Aorta (tissue), 5 donors: ENCODE measurements at places on chromosomes 1 and 21. TPM values are rescaled to one million over a fixed set of nuclear protein-coding genes. Genes with fewer than 3 reads are reported as not detected.
A peak's percentile ranks its signal among the peaks of the same experiment; 100 is the strongest.

GRCh38 chr21:17780539-17780938 lies 38.6 kb downstream of the C21orf91 start:
- DNase-seq = no peak

DNA sequence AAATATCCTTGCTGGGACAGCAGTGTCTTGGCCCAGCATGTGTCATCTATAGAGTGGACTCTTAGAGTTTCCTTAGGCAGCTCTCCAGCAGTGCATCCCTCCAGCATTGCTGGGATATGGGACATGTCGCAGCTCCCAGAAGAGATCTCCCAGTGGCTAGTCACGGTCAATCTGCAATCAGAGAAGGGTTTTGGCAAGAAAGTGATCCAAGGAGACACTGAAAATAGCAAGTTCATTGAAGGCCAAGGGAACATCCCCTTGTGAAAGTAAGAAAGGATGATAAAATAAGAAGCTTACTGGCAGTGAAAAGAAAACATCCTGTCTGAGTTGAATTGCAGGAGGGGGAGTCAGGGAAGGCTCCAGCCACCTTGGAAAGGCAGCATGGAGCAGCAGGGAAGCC lies 19.3 kb upstream of the NPL start:
- no peak for DNase-seq

GRCh38 chr1:164565357-164565756 lies 6.4 kb downstream of the PBX1 start:
- no peak for DNase-seq

DNA sequence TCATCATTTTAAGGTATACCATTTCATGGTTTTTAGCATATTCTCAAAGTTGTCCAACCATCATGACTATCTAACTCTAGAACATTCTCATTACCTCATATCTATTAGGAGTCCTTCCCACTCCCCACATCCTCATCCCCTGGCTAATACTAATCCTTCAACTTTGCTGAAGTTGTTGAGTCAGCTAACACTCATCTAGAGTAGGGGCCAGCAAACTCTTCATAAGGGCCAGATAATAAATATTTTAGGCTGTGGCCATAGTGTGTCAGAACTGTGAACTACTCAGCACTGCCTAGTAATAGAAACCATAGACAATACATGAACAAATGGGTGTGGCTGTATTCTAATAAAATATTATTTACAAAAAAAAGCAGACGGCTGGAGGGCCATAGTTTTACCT lies 43.0 kb downstream of the TOR3A start:
- DNase-seq = no peak

GRCh38 chr1:150138044-150138443 lies 11.7 kb upstream of the PLEKHO1 start:
- DNase-seq = no peak

DNA sequence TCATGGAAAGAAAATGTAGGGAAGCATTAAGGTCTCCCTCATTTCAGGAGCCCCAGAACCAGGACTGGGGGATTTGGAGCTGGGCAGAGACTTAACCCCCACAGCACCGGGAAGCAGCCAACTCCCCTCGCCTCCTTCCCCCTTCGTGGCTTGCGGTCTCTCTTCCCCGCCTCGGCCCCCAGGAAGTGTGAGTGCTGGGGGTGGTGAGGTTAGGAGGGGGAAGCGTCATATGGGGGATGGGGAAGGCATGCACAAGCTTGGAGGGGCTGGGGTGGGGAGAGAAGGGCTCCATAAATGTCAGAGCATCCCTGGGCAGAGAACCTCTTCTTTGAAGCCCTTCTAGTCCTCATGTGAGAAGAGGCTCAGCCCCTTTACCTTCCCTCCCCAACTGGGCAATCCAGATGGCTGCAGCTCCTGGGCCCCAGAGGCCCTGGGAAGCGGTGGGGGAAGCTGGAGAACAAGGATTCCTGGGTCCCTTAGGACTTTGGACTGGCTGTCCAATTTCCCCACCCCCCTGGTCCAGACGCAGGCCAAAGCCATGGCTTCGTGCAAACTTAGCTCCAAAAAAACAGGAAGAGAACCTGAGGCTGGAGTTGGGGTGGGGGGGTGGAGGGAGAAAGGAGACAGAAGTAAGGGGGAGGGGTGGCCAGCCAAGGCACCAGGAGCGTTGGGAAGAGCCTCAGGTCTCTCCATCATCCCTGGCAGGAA lies 7.8 kb downstream of the ZBTB7B start:
- DNase-seq = no peak

GRCh38 chr1:117003223-117003875 lies 1.8 kb downstream of the CD101 start:
- DNase-seq = no peak

- DNase-seq = peak; percentile 86
Measured at GRCh38 chr1:145962157-145963102, 1.9 kb downstream of the ANKRD34A start.

DNA sequence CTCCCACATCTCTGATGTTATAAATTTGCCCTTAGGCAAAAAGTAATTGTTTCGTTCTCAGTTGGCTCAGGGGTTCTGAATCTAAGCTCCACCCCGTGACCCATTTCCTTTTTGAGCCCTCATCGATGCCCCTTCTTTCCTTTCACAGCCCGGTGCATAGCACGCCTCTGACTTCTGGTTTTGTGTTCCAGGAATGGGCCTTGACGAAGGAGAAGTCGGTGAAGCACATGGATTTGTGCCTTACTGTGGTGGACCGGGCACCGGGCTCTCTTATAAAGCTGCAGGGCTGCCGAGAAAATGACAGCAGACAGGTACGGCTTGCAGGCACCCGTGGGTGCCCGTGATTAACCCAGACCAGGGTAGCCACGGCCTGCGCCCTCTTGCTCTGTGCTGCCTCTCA lies 151.9 kb downstream of the PGBD5 start:
- no peak for DNase-seq

- DNase-seq = no peak
Measured at GRCh38 chr21:31713973-31714740, 17.8 kb downstream of the SCAF4 start.

DNA sequence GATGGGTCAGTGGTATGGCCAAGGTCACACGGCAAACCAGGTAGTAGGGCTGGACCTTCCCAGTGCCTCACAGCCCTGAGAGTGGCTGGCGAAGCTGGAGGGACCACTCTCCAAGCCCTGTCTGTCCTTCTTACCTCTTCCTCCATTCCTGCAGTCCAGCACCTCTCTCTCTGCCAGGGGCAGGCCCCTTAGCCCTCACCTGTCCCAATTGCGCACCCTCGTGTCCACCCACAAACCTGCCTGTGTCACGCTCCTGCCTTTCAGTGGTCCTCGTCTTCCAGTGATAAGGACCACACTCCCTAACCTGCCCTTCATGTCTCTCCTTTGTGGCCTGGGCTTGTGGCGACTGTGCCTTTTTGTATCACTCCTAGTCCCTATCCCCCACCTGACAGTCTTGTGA lies 3.4 kb downstream of the PODN start:
- DNase-seq = no peak

- DNase-seq = peak; percentile 73
Measured at GRCh38 chr1:243731301-243731891, 118.6 kb downstream of the AKT3 start.

DNA sequence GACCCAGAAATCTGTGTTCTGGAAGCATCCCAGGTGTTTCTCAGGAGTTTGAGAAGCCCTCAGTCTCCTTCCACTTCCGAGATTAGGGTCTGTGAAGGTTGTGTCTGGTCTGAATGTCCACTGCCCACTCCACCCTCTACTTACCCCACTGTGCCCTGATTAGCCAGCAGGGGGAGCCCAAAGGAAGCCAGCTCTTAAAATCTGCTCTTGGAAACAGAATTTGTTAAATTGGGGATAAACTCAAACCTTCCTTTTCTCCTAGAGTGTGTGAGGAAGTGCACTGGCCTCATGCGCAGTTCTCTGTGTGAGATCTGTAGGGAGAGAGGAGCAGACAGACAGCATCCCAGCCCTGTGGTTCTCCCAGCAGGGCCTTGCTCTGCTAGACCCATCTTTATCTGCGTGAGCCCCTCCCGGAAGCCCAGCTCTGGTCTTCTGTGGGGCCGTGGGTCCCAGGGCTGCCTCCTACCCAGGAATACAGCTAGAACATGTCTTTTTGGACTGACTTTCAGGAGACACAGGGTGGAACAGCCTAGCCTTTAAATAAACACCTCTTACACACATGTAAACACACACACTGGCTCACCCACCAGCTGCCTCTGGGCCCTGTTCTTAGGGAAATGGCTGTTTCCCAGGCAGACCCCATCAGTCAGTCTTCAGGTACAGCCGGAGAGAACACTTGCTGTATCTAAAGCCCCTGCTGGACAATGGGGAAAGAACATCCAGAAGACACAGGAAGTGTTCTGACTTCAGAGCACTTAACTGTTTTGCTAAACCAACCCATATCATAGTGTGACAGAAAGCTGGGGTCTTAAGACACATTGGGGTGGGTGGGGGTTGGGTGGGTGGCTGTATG lies 52.2 kb downstream of the SMYD2 start:
- no peak for DNase-seq

DNA sequence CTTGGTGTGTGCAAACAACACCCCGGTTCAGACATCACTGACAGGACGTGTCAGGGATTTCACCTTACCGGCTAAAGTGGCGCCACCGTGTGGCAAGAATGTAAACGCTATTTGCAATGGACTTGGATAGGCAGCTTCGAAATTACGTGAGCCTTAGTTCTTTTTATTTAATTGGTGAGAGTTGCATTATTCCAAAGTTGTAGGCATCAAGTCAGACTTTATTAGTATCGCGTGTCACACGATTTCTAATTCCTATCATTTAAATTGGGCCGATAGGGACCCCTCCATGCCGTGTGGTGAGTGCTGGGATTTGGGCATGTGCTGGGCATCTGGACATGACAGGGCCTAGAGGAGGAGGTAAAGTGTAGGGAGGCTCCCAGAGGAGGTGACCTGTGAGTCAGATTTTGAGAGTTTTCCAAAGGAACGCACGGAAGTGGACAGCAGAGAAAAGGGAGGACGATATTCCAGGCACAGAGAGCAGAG lies 14.5 kb upstream of the CPT2 start:
- DNase-seq = peak; percentile 95

DNA sequence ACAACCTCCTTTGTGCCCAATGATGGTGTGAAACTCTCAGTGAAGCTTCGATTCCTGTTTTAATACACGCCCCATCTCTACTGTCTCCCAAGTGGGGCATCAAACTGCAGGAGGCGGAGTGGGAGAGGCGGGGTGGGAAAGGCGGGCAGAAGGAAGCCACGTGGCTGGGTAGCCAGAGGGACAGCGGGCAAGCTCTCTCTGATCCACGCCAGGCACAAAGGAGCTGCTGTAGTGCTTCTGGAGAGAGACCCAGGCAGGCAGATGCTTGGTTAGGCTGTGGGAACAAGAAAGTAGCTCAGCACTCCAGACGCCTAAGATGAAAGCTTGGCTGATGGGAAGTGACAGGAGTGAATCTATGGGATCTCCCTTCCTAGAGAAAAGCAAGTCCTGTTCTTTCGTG lies 25.7 kb downstream of the TRIM67 start:
- no peak for DNase-seq

DNA sequence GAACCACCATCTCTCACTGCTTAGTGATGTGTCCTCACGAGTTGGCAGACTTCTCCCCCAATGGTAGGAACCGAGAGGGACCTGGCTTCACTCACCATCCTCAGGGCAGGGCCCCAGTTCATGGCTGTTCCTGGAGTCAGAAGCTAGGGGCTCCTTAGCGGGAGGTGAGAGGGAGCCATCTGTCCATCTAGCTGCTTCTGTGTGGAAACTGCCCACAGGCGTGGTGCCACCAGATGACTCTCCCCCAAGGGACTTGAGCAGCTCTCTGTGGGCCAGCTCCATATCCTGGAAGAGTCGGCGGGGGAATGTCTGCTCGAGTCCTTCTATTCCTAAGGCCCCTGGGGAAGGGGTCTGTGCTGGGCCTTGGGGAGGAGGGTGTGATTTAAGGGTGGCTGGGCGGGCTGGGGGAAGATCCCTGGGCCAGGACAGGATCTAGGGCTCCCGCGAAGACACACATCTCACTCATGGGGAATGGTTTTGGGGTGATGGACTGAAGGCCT lies 16.3 kb downstream of the LRRC71 start:
- DNase-seq = peak; percentile 58

DNA sequence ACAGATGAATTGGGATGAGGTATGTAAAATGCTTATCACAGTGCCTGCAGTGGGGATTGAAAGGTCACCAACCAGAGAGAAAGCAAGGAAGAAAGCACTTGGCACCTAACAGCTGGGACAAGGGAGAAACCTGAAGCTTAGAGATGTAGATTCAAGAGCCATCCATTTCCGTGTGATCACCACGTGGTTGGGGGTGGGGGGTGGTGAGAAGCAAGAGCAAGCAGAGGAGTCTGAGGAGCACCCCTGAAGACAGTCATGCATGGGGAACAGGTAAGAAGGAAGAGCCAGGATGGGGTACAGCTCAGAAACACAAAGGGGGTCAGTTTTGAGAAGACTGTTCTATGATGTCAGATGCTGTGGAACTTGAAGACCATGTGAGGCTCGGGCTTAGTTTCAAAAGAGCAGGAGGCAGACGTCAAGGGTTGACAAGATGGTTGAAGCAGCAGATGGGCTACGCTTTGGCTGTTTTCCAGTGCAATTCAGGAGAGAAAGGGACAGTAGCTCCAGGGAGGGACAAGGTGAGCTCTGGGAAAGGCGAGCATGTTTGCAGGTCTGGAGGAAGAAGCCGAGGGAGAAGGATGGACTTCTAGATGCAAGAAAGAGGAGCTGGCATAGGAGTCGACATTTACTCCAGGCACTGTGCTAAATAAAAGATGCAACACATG lies 17.4 kb downstream of the KANK4 start:
- DNase-seq = no peak

DNA sequence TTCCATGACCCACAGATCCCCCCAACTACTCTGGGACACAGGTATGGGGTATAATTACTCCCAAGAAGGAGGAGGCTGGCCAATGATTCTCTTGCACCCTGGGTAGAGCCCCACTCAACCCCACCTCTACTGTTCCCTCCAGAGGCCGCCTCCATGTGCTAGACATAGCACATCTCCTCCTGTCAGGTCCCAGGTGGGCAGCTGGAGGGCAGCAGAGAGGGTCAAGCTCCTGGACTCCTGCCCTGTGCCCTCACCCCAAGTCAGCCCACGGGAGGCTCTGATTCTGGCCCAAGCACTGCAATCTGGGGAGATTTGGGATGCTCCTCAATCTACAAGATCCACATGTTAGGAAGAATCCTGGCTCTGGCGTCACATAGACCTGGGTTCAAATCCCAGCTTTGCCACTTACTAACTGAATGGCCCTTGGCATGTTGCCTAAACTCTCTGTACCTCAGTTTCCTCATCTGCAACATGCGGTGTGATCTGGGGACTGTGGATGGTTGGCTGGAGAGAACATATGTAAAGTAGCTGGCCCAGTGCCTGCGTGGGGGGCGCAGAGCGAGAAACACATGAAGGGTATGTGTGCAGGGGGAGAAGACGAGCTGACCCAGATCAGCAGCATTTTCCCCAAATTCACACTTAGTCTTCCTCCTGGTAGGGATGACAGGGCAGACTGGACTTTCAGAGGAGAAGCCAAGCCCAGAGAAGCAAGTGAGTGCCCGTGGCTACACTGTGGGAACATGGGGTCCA lies 23.2 kb downstream of the TNNT2 start:
- DNase-seq = peak; percentile 27

The RHCE gene
- total RNA-seq = not detected

The CHI3L1 gene
- total RNA-seq = 17.8 TPM

The COL18A1 gene
- 301 TPM for total RNA-seq

The AGMAT gene
- total RNA-seq = 0.13 TPM

The OR6K3 gene
- not detected for total RNA-seq
